CD4-positive, alpha-beta T cell treated with Interleukin-15 for 4 hours (primary cell): ENCODE measurements at places on chromosomes 6 and 20.
A peak's percentile ranks its signal among the peaks of the same experiment; 100 is the strongest.

DNA sequence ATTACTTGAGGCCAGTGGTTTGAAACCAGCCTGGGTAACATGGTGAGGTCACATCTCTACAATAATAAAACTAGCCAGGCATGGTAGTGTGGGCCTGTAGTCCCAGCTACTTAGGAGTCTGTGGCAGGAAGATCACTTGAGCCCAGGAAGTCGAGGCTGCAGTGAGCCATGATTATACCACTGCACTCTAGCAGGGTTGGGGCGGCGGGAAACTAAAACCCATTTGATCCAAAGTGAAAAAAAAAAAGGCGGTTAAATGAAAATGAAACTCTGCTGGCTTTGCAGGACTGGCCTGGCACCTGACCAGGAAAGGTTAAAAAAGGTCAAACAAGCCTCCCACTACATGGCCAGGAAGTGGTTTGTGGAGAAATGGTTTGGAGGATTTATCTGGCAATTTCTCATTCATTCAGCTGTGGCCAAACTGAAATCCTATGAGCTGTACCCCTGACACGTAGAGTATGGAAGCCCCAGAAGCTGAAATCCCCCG is 36.6 kb downstream of the MTRES1 start:
- DNase-seq, result no peak

DNA sequence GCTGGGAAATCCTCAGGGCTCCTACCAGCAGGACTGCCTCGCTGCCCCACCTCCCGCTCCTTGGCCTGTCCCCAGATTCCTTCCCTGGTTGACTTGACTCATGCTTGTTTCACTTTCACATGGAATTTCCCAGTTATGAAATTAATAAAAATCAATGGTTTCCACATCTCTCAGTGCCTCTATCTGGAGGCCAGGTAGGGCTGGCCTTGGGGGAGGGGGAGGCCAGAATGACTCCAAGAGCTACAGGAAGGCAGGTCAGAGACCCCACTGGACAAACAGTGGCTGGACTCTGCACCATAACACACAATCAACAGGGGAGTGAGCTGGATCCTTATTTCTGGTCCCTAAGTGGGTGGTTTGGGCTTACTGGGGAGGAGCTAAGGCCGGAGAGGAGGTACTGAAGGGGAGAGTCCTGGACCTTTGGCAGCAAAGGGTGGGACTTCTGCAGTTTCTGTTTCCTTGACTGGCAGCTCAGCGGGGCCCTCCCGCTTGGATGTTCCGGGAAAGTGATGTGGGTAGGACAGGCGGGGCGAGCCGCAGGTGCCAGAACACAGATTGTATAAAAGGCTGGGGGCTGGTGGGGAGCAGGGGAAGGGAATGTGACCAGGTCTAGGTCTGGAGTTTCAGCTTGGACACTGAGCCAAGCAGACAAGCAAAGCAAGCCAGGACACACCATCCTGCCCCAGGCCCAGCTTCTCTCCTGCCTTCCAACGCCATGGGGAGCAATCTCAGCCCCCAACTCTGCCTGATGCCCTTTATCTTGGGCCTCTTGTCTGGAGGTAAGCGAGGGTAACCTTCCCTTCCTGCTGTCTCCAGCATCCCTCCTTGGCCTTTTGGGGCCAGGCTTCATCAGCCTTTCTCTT is at the start of gene CFB:
Gene CFB (plus strand): TSS at position 589 of the 863 bp plus-strand sequence. CDS start 127 bp downstream, at position 716.
- DNase-seq, result no peak

- no peak for DNase-seq
Observed at GRCh38 chr6:130032758-130033340, 14.5 kb downstream of the L3MBTL3 start.

DNA sequence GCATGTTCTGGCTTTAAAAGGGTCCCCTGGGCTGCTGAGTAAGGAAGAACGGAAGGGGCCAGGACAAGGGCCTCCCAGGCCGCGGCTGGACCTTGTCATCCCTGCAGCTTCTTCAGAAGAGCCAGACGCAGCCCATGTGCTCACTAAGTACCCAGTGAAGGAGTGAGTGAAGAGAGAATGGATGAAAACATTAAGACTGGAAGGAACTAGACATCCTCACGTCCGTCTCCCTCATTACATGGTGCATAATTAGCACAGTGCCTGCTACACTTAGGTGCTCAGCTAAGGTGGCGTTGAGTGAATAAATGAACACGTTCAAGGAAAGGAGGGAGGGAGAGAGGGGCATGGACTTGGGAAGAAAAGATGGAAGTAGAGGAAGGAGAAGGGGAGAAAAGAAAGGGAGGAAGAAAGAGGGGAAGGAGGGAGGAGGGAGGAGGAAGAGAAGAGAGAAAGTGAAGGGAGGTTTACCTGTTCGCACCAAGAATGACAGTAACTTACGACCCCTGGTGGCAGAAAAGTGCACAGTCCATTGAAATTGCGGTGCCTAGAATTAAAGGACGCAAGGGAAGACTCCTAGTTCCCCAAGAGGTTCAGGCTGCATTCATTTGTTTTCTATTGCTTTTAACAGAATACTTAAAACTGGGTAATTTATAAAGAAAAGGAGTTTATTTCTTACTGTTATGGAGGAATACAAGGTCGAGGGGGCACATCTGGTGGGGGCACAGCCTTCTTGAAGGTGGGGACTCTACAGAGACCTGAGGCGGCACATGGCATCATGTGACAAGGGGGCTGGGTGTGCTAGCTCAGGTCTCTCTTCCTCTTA is 8.0 kb downstream of the TP53RK start:
- peak; percentile 70 for DNase-seq

DNA sequence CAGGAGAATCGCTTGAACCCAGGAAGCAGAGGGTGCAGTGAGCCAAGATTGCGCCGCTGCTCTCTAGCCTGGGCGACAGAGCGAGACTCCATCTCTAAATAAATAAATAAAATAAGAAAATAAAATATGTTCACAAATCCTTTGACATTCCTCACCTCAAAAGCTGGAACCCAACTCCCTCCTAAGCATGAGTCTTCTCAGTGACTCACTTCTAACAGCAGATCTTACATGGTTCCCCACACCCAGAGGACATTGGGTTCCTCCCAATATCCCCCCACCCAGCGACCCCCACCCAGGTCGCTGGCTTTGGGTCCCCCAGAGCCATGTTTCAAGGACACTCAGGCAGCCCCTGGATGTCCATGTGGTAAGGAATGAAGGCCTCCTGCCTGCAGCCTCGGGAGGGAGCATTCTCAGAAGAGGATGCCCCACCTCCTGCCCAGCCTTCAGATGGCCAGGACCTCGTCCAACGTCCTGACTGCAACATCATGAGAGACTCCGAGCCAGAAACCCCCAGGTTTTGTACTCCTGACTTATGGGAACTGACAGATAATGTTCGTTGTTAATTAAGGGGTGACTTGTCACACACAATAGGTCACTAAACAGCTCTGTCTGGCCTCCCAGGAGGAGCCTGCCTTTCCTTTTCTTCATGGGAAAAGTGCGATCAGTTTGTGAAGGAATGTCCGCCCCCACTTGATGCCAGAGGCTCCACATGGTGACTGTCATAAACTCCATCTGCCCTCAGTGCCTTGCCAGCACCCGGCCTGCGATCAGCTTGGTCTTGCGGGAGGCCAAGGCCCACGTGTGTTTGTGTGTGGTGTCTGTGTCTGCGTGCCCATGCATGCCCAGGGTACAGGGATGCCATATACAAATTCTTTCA is 10.1 kb upstream of the GMEB2 start:
- no peak for DNase-seq

DNA sequence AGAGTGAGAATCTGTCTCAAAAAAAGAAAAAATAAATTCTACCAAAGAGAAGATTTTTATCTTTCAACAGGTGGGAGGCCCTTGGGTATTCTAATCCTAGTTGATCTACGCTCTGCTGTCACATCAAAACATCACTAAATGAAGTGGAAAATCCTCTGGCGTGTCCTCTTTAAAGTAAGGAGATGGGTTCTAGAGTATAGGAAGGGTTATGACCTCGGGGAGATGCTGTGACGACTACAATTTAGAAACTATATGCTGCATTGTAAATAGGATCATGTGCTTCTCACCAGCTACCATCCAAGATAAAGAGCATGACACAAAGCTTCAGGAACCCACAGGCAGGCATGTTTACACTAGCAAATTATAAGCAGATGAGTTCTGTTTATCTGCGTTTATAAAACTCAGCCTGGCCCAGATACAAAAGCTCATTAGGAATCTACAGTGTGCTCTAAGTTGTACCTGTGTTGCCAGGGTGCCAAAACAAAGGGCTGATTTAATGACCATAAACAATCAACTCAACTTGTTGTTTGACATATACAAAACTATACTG is 197.1 kb upstream of the PLN start:
- no peak for DNase-seq

DNA sequence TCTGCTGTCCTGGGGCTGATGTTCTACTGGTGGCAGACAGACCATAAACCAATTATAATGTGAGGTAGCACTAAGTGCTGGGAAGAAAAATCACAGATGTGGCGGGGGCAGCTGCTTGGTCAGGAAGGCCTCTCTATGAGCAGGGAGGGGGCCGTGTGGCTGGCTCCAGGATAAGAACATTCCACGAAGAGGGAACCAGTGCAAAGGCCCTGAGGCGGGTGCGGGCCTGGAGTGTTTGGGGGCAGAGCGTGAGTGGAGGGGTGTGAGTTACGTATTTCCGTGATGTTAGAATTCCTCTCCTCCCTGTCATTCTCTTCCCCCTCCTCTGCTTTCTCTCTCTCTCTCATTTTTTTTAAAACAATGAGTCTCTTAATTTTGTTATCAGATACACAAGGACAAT is 67.2 kb downstream of the CEBPB start:
- DNase-seq, result no peak

DNA sequence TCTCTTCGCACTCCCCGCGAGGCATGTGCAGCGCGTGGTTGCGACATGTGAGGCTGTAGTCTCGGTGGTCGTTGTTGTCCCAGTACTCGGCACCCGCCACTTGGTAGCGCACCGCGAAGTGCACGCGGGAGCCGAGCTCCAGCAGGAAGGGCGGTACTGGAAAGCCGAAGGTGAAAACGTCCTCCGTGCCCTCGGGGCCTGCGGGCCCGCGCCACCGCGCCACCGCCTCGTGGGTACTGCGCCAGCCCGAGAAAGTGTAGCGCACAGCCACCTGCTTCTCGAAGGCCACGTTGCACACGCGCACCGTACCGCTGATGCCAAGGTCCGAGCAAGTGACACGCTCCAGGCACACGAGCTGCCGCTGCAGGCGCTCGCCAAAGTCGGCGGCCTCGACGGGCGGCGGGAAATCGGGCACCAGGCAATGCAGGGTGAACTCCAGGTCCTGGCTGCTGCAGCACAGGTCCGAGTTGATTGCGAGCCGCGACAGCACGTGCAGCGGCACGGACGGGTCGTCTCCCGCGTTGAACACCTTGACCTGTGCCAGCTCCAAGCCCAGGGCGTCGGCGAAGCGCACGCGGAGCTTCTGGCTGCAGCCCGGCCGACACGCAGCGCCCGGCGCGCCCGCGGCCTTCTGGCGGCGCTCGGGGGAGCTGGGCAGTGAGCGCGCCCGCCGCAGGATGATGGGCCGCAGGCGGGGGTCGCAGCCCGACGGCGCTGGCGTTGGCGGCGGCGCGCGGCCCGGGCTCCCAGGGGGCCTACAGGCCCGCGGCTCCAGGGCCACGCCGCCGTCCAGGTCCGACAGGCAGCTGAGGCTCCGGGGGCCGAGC is 840 bp downstream of the PPP1R3D start:
- DNase-seq, result no peak

DNA sequence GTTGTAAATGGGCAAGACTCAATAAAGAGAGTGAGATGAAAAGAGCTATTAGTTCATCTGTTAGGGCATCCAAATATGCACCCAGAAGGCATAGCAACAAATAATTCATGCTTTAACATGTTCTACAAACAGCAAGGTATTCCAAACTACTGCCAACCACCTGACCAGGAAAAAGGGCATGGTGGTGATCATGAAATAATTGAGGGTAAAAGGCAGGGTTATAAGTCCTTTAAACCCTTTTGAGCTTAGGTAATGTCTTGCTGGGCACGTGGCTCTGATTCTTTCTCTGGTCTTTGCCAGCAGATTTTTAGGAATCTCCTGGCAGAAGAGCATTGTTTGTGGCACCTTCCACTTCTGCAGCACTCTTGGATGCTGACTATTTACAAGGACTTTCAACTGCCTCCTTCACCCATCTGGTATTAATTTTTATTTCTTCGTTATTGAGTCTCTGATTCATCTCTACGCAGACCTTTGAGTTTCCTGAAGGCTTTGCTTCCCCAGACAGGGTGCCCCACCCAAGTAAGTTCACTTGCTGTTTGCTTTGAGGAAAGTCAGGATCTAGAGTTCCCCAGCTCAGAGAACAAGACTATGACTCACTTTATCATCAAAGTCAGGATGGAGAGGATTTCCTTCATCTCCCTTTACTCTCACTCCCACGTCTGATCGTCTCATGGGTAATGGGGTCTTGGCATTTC is 83.4 kb upstream of the NEDD9 start:
- DNase-seq, result no peak

GRCh38 chr20:57038608-57039440 is 227.6 kb downstream of the BMP7 start:
- DNase-seq, result no peak

- no peak for DNase-seq
Observed at GRCh38 chr6:170111141-170111664, 179.7 kb downstream of the DLL1 start.

DNA sequence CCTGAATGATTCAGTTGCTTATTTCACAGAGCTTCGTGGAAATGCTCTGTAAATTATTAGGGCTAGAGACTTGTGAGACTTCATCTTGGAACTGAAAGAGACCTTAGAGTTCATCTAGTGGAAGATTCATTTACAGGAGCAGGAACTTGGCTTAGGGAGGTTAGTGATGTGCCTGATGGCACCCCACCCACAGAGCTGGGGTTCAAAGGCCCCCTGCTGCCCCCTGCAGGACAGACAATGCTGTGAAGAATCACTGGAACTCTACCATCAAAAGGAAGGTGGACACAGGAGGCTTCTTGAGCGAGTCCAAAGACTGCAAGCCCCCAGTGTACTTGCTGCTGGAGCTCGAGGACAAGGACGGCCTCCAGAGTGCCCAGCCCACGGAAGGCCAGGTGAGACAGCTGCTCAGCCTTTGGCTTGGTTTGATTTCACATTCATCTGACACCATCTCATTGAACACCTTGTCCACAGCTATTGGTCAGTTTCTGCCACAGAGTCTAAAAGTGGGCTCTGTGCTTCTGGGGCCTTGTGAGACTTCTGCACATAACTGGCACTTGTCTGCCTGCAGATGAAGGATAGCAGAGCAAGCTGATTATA is 25.1 kb downstream of the MYBL2 start:
- DNase-seq, result peak; percentile 42

DNA sequence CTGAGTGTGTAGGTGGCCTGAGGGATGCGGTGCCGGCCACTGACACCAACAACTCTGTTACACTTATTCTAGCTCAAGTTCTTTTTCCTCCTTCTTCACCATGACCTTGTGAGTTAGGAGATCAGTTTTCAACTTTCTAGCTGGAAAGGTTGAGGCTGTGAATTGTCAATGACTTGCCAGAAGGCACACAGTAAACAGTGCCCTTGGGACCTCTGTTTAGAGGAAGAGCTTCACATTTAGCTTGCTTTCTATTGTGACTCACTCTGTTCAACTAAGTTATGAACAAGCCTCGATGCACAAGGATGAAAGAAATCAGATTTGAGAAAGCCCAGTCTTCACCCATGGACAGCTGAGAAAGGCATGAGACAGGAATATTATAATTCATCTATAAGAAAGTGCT is 455.6 kb downstream of the MAFB start:
- no peak for DNase-seq

GRCh38 chr20:23130622-23131140 is 44.6 kb upstream of the CD93 start:
- no peak for DNase-seq
